ENCODE measurements at places on chromosomes 7 and 10.

DNA sequence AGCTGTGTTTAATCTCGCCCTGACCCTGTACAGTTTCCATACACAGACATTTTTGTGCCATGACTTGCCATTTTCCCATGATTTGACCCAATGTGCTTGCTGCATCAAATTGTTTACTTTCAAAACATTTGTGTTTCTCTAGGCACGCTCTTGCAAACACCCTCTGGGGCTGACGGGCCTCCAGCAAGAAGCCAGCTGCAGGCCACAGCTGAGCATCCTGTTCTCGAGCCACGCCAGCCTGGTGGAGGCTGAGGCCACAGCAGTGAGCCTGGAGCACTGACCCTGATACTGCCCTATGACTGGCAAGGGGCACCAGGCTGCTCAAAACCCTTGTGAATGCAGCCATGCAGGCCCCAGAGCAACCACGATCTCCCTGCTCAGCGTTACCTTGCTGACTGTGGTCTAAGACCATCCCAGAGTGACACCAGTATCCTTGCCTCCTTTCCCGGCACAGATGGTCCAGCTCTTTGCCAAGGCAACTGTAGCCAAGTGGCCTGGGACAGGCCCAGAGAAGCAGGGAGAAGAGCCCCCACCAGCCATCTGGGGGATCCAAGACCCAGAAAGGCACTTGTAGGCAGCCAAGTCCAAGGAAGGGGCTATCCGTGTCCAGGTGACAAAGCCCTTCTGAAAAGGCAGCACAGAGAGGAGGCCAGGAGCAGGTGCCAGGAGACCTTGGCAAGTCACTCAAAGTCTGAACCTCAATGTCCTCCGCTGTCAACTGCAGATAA lies 78.5 kb downstream of the OAT start:
- DNase-seq = peak; percentile 70

GRCh38 chr10:33754052-33754451 lies 419.6 kb upstream of the NRP1 start:
- DNase-seq = no peak

DNA sequence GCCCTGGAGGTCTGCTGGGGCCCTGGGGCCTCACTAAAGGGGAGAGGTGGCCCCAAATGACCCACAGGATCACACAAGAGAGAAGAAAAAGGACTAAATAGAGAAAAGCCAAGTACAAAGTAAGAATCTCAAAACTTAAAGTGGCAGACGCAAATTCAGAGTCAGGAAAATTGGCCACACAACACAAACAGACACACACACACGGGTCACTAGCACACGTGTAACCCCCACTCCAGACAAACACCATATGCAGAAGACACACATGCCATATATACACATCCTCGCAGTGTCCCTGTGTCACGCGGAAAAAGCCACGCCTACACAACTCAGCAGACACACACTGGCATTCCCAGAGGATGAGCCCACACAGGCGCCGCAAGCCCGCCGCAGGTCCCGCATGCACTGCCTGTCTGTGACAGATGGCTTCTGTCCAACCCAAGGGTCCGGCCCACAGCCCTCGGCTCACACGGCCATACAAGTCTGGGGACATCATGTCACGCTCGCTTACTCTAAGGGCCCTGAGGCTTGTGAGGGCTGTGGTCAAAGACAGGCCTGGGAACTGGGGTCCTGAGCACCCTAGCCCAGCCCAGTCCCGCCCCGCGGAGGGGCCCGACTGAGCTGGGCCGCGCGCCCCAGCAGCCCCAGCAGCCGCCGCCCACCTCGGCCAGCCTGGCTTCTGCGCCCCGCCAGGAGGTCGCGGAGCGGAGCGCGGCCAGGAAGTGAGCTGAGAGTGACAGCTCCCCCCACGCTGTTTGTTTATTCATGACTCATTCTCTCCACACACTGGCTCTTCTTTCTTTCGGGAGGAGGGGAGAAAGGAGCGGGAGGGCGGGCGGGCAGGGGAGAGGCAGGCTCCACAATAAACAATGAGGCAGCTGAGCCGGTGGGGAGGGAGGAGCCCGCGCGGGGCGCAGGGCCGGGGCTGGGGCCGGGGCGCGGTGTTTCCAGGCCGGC lies 95.5 kb upstream of the ZMIZ1 start:
- peak; percentile 96 for DNase-seq

DNA sequence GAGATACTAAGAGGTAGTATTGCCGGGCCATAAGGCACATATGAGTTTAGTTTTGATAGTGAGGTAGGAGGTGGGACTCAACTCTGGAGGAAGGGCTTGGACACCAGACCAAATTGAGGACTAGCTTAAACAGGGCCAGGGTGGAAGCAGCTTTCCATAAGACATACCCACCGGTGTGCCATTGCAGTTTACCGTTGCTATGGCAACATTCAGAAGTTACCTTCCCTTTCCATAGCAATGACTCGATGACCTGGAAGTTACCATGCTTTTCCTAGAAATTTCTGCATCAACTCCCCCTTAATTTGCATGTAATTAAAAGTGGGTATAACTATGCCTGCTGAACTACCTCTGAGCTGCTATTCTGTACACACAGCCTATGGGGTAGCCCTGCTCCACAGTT lies 10.9 kb upstream of the SNX10 start:
- no peak for DNase-seq

DNA sequence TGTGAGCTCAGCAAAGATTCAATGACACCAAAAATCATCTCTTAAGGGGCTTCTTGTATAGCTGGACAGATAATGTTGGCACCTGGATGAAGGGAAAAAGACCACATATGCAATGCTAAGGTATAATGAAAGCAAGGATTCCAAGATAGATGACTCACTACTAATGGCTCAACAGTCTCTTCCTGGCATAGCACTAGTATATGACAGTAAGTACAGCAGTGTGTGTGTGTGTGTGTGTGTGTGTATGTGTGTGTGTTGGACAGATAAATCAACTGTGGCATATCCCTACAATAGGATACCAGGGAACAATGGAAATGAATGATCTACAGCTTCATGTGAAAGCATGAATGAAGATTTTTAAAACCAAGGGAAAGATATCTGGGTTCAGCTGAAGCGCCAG lies 257.1 kb downstream of the SFMBT2 start:
- no peak for DNase-seq

DNA sequence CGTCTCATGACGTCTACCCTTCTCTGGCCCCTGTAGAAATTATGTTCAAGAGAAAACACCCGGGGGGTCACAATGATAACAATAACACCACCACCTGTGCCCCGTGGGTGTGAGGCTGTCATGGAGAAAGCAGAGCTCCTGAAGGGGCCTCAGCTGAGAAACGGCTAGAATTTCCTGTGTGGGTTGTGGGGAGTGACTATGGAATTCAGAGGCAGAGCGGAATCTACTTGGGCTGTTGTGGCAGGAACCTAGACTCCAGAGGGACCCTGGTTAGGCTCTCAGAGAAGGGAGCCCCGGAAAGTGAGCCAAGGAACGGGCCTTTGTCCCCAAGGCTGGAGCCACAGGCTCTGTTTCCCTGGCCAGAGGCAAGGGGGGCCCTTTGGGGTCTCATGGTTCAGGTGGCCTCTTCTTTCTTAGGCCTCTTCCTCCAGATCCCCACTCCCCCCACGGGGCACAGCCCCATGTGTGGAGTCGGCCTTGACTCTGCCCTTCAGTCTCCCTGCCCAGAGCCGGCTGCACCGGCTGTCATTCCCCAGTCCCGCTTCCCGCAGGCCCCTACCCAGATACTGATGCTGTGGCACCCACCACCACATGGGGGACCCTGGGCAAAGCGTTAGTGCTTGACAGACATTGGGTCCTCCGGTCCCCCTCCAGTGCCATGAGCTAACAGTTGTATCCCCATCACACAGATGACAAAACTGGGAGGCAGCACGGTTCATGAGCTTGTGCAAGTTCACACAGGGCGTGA lies 6.5 kb upstream of the GIMAP8 start:
- no peak for DNase-seq

DNA sequence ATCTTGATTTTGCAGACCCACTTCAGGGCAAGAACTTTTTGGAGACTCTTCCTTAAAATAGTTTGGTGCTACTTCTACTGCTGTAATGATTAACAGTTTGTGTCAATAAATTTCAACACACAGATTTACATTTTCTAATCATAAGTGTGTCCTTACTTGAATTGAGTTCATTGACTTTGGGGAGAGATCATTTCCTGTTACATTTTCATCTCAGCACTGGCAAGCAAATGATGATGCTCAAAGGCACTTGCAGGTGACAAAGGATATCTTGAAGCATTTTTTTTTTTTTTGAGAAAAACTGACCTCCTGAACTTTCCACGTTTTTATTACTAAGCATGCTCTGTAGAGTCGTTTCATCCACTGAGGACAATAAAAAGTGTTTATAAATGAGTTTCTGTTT lies 52.7 kb downstream of the GPR85 start:
- DNase-seq = no peak

DNA sequence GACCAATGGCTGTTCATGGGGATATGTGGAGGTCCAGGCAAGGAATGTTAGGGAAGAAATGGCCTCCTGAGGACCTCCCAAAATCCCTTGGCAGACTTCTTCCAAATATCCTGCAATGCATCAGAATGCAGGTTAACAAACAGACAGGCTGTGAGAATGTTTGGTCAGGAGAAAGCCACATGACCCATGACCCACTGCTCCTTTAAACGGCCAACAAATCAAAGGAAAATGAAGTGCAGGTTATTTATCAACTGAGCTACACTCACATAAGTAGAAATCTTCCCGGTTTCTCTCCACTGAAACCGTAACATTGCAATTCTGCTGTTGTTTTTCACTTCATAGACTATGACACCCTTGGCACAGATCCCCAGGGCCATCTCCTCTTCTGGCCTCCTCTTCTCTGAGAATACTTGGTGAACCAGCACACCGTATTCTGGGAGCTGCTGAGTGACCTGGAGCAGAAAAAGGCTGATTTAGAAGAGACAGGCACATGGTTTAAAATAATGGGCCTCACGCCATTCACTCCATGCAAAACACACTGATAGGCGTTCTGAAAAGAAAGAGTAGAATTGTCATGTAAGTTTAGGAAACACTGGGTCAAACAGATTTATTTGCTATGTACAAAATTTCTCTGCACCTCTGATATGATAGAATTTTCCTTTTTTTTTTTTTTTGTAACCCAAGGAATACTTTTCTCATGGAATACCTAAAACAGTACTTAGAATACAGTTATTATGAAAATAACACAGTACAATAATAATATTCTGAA lies 67.8 kb downstream of the FRMPD2 start:
- DNase-seq = no peak

DNA sequence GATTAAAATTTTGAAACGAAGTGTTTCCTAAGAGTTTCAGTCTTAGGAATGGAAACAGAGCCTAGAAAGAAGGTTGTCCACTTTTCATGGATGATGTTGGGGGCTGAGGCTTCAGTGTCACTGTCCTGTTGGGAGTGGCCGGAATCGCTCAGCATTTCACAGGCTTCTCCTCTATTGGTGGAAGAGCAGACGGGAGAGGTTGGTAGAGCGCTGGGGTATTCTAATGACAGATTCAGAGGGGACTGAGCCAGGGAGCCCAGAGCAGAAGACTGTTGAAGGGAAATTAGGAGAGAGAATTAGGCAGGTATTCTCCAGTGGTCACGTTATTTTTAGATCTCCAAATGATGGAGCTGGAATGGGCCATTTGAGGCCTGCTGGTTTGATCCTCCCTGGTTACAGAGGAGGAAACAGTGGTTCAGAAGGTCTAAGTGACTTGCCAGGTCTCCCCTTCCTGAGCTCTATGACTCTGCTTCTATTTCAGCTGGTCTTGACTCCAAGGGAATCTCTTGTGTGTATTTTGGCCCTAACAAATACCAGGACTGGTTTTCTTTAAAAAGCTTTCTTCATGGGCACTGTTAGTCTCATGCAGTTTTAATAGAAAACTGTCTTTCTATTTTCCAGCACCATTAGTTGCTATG lies 35.7 kb upstream of the EEPD1 start:
- DNase-seq = no peak

DNA sequence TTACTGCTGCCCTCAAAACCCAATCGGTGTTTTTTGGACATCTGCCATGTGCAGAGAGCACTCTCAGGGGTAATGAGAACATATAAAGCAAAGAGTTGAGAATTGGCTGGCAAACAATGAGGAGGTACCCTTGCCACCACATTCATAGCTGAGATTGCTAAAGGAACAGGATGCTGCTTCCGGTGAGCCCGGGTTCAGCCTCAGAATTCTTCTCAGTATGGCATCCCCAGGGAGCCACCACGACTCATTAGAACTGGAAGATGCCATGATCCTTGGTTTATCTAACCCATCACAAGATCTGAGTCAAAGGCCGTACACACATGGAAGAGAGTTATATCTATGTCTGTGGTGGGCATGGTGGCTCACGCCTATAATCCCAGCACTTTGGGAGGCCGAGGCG lies 174.4 kb downstream of the ARID5B start:
- no peak for DNase-seq

DNA sequence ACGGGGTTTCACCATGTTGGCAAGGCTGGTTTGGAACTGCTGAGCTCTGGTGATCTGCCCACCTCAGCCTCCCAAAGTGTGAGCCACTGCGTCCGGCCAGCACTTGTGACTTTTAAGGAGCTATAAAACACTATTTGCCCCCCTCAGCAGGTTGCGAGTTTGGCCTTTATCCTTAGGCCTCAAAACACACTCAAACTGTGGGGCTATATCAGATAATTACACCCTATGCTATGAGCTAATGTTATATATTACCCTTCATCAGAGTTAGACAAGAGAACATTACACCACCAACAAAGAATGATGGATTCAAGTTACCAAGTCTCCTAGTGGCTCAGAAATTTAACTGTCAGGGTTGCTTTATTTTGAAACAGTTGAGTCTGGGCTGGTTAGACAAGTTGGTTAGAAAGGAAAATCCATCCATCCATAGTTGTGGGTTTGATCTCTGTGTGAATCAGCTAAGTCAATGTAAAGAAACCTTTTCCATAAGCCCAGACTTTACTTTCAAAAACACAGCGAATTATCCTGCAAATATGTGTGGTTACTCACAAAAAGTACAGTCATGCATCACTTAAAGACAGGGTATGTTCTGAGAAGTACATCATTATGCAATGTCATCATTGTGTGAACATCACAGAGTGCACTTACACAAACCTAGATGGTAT lies 115.8 kb downstream of the SEMA3D start:
- peak; percentile 86 for DNase-seq

DNA sequence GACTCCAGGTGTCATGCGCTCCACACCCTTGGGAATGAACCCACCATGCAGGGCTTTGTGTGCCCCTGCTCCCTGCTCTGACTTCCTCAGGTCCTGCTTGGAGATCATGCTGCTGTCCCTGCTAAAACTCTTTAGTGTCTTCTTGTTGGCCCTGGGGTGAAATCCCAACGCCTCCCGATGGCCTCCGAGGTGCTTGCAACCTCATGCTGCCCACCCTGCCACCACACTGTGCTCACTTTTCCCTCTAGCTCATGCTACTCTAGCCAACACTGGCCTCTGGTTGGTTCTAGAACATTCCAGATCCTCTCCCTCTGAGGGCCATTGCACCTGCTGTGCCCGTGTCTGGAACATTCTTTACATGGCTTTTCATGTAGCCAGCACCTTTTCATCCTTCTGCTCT lies 227.7 kb downstream of the ADAM12 start:
- no peak for DNase-seq
